Activated naive CD8-positive, alpha-beta T cell treated with anti-CD3 and anti-CD28 coated beads, Interleukin-2, amount 10 ng/mL, durations not matched to agents 7 days and 5 days (primary cell): ENCODE measurements at places on chromosomes 12 and 14. TPM values are rescaled to one million over a fixed set of nuclear protein-coding genes. Genes with fewer than 3 reads are reported as not detected.

Gene RDH12
- total RNA-seq, result not detected

GRCh38 chr14:100777818-100778525 lies 47.9 kb upstream of the MEG3 start:
- no peak for DNase-seq

GRCh38 chr12:50017641-50018040 lies 7.7 kb downstream of the RACGAP1 start:
- no peak for DNase-seq

Gene JAG2
- 3.2 TPM for total RNA-seq

GRCh38 chr14:61503167-61503801 lies 181.9 kb downstream of the PRKCH start:
- no peak for DNase-seq

Gene NTS
- total RNA-seq, result not detected

Gene RGS6
- 0.08 TPM for total RNA-seq

GRCh38 chr12:6434205-6435140 lies 10.3 kb upstream of the CD27 start:
- DNase-seq, result no peak

Gene CPM
- 1.2 TPM for total RNA-seq
